ENCODE measurements at places on chromosomes 4 and X. TPM values are rescaled to one million over a fixed set of nuclear protein-coding genes. Genes with fewer than 3 reads are reported as not detected.
A peak's percentile ranks its signal among the peaks of the same experiment; 100 is the strongest.

The HSD17B13 gene
- total RNA-seq, result not detected

The NDST3 gene
- total RNA-seq, result 1.5 TPM

The MAGEB1 gene
- total RNA-seq, result not detected

The ZFP92 gene
- 0.27 TPM for total RNA-seq

The SYNPO2 gene
- total RNA-seq, result 116 TPM

The CYSLTR1 gene
- total RNA-seq, result 1.2 TPM

The FGA gene
- total RNA-seq, result not detected

The CLDN22 gene
- not detected for total RNA-seq

The CCDC160 gene
- not detected for total RNA-seq

The ZNF711 gene
- 1.1 TPM for total RNA-seq

The PPEF2 gene
- total RNA-seq, result not detected

- DNase-seq, result no peak
These were observed 689 bp downstream of the NR0B1 start for GRCh38 chrX:30308263-30309138.

DNA sequence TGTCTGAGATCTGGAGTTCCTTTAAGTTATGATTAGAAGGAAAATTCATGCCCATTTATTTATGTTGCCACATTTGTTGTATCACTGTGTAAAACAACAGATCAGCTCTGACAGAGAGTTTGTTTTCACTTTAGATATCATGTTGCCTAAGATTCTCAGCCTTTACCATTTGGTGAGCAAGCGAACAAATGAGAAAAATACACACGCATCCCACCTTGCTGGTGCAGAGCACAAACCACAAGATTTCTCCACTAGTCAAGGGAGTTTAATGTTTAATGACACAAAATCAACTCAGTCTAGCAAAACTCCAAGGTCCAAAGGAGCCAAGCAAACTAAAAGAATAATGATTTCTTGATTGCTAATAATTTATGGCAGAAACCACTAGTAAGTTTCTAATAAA, 27.7 kb downstream of the FGF5 start:
- no peak for DNase-seq

GRCh38 chrX:130091980-130092522, 18.2 kb downstream of the ELF4 start:
- DNase-seq, result peak; percentile 83

- DNase-seq, result no peak
These were observed 424 bp upstream of the ZNF330 start for GRCh38 chr4:141220271-141220670.

DNA sequence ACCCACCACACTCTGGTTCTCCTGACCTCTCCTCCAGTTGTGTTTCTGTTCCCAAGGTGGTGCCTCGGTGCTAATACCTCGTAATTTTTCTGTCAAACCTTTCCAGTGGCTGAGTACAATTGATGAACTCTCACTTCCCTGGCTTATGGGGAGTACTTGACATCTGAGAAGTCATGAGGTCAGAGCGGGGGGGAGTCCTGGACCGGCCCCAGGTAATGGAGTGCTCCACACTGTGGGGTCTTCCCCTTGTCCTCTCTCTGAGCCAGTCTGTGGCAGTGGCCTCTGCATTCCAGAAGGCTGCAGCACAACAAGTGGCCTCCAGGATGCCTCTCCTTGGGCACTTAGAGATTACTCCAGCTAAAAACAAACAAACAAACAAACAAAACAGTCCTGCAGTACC, 122.5 kb upstream of the TRIM2 start:
- no peak for DNase-seq

- DNase-seq, result no peak
These were observed 3.7 kb downstream of the SMS start for GRCh38 chrX:21944136-21944615.

- DNase-seq, result peak; percentile 17
These were observed 253.4 kb downstream of the EPHA5 start for GRCh38 chr4:65416891-65417290.

DNA sequence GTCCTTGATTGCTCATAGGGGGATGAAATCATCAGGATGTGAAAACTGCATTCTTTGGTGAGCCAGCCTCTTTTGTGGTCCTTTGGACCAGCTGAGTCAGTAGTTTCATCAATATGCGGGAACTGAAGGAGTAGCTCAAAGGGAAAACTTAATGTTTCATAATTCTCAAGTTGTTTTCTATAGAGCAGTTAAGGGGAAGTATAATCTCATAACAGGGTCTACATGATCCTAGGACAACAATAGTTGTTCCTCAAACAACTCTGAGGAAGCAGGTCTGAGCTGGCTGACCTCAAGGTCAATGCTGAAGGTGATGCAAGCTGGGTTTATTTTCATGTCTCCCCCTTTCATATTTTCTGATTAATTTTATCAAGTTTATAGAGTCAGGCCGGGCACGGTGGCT, 36.1 kb upstream of the IRF2 start:
- DNase-seq, result no peak

- DNase-seq, result no peak
These were observed 200.0 kb downstream of the PDHA2 start for GRCh38 chr4:96039803-96040436.

- DNase-seq, result no peak
These were observed 87.0 kb downstream of the ZNF827 start for GRCh38 chr4:145851511-145852201.

DNA sequence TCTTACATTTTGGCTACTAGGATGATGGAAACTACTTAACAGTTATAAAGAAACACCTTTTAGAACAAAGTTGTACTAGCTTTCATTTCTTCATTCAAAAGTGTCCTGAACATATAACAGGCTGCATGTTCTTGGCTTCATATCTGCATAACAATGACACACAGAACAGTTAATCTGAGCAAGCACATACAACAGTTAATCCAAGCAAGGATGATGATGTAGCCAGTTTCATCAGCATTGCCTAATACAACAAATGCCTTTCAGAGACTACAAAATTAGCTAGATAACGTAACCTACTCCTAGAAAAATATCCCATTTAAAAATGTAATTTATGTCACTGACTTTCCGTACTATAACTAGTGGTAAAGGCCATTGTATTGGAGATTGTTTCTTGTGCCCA, 182.1 kb downstream of the SCFD2 start:
- DNase-seq, result no peak

GRCh38 chrX:139784807-139785206, 76.8 kb upstream of the MCF2 start:
- no peak for DNase-seq

DNA sequence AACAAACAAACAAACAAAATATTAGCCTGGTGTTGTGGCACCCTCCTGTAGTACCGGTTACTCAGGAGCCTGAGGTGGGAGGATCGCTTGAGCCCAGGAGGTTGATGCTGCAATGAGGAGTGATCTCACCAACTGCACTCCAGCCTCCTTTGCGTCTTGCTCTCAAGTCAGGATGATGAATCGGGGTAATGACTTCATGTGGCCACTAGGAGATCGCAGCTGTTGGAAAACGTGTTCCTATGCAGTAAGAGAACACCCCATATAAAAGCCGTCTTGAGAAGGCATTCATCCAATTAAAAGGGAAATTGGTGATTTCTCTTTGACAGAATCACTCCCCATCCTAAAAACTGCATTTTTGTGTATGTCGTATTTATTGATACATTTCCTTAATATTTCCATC, 6.9 kb downstream of the CCNB3 start:
- no peak for DNase-seq

DNA sequence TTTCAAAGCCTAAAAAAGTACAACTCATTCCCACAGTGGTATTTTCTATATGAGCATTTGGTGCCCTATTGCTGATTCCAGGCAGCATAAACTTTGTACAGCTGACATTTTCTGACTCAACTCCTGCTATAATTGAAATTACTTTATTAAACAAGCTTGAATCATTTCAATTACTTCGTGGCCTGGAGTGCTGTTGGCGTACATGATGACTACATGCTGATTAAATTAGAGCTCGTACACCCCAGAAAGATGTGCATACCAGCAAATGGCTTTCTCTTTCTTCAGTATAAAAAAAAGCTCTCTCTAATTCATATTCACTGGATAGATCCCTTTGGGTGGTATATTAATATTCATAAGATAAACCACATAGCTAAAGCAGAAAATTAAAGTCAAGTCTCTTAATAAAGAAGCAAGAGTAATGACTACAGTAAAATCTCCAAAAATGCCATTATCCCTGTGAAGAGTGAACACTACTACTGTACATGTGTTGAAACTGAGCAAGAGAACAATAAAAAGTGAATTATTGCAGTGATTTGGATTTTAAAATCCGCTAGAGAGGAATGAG, 245.0 kb upstream of the IGFBP7 start:
- DNase-seq, result no peak

DNA sequence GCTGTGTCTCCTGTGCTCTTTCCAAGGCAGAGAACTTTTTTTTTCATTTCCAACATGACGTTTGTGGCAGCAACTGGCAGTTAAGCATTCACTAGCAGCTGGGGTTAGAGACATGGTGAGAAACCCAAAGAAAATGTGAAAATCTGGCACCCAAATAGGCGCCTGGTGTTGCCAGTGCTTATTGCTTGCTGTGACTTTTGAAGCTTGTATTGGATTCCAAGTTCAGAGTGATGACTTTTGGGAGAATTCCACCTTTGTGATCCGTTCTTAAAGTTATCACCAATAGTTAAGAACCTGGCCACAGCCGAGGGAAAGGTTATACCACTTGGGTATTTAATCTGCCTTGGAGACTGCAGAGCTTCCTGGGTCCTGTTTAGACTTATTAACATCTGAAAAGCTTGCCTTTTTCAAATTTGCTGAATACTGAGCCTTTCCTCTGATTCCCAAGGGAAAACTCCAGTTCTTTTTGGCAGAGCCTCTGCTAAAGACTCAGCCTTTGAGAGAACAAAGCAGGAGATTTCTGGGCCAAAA, 101.0 kb downstream of the OPHN1 start:
- no peak for DNase-seq

DNA sequence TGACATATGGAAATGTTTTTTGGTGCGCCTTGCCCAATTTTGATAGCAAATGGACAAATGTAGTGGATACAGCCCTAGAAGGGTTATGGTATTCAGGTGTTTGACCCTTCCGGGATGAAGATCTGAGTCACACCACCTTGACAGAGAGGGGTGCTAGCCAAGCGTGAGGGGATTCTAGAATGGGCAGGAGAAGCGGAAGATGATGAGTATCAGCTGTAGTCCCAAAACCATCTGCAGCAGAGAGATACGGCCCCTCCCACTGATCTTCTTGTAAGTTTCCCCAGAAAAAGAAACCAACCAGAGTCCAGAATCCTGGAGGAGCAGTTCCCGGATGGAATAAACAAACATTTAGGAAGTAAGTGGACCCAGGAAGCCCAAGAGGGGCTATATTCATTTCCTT, 18.1 kb downstream of the DCHS2 start:
- no peak for DNase-seq
